Small intestine (tissue), 16 donors: ENCODE measurements at places on chromosomes 2 and 18.

- no peak for DNase-seq
These were observed 26.8 kb upstream of the LDLRAD4 start for GRCh38 chr18:13191779-13192178.

- no peak for DNase-seq
These were observed 292.5 kb downstream of the CNTNAP5 start for GRCh38 chr2:124317628-124318027.

DNA sequence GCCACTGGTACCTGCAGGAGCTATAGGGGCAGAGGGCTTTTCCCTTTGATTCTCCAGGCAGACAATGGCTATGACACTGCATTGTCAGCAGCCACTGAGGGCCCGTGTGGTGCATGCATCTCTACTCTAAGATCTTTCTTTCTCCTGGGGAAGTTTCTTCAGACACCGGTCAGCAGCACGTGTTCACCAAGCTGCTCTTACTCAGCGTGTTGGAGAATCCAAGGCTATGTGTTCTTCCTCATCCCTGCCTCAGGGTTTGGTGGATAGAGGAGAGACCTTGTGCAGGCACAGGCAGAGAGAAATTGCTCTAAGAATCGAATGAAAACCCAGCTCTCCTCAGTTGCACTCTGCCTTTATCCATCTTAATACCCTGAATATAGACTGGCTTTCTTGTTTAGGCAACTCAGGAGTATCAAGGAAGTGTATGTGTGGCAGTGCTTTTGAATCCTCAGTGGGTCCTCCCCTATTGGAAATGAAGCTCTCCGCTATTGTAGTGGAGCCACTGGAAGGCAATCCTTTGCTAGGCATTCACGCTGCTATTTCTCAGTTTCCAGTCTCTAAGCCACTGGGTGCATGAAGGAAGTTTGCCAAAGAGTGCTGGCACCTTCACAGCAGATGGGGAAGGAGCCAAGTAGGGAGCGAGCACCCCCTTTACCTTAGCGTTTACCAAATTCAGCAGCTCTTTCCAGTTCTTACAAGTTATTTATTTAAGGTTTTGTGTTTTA lies 86.9 kb upstream of the EML6 start:
- DNase-seq: no peak

DNA sequence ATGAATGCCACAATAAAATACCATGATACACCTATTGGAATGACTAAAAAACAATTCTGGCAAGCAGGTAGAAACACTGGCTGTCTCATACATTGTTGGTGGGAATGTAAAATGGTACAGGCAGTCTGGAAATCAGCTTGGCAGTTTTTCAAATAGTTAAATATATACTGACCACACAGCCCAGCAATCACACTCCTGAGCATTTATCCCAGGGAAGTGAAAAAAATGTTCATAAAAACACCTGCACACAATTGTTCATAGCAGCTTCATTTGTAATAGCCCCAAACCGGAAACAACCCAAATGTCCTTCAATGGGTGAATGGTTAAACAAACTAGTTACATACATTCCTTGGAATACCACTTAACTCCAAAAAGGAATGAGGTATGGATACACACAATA lies 137.2 kb downstream of the TFCP2L1 start:
- DNase-seq: no peak

- no peak for DNase-seq
These were observed 57.1 kb downstream of the OXER1 start for GRCh38 chr2:42706836-42707235.

DNA sequence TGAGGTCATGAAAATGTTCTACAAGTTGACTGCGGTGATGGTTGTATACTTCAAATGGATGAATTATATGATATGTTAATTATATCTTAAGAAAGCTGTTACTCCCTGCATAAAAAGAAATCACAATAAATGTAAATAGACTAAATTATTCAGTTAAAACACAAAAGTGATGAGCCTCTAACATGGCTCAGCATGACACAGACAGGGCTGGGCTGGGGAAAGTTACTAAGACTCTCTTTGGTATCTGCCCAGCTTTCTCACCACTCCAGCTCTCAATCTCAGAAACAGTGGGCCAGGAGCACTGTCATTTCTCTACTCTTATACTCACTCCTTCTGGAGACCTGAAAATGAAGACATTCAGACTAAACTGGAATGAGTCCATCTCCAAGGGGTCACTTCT lies 3.5 kb downstream of the CYP27C1 start:
- no peak for DNase-seq

GRCh38 chr2:112880696-112881095 lies 30.3 kb upstream of the IL37 start:
- DNase-seq: no peak

DNA sequence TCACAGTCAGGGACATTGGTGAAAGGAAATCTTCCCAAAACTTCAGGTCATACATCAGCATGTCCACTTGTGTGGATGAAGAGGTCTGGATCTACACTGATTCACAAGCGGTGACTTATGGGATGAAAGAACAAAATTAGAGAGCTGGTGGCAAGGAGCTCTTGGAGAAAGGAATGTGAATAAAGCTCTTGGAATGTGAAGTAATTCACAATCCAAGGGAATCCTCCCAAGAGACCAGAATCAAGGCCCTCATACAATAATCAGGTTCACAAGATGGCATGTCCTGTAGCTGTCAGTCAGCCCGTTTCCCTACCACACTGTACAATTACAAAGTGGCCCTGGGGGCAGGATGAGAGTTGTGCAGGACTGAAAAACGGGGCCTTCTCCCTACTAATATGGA lies 96.2 kb downstream of the MRPS9 start:
- DNase-seq: no peak

DNA sequence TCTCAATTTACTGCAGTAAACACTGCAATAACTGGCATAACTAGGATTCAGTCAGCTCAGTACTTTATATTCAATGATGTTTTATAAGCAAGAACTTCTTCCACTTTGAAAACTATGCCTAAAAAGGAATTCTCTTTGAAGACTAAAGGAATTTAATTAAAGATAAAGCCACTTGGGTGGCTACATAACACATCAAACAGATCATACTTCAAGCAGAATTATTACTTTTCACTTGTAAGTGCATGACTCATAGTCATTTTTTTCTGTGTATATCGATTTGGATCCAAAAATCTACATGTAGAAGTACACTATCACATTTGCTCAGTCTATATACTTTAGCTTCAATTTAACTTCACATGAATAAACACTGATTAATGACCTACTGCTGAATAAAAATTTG lies 4.0 kb downstream of the KANSL1L start:
- DNase-seq: no peak

- no peak for DNase-seq
These were observed 218.2 kb upstream of the RAB12 start for GRCh38 chr18:8391068-8391467.

DNA sequence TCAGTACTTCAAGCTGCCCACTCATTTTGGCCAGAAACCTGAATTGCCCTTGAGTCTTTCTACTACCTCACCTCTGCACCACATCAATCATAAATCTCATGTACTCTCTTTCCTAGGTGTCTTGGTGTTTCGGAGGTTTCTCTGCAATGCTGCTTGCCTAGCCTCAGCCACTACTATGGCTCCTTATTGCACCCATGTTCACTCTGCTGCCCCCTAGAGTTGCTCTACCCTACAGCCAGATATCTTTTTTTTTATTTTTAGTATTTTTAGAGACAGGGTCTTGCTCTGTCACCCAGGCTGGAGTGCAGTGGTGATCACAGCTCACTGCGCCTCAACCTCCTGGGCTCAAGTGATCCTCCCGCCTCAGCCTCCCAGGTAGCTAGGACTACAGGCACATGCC lies 413.0 kb downstream of the PTPRM start:
- DNase-seq: no peak

- no peak for DNase-seq
These were observed 356.8 kb downstream of the PLCL1 start for GRCh38 chr2:198161151-198161550.

- DNase-seq: no peak
These were observed 281.1 kb upstream of the COL3A1 start for GRCh38 chr2:188693111-188693510.

DNA sequence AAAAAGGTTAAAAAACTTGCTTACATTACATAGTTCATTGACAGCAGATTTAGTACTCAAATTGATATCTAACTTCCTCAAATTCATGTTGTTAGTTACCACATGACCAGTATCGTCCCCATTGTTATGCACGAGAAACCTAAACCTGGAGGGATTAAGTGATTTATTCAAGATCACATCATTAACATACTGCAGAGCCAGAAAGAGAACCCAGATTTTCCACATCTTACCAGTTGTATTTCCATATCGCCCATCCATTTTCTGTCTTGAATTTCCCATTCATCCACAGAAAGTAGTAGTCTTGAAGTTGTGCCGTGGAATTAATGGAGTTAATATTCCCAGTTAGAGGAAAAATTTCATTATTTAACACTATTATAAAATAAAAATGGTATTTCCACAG lies 512.0 kb downstream of the METTL4 start:
- DNase-seq: no peak

DNA sequence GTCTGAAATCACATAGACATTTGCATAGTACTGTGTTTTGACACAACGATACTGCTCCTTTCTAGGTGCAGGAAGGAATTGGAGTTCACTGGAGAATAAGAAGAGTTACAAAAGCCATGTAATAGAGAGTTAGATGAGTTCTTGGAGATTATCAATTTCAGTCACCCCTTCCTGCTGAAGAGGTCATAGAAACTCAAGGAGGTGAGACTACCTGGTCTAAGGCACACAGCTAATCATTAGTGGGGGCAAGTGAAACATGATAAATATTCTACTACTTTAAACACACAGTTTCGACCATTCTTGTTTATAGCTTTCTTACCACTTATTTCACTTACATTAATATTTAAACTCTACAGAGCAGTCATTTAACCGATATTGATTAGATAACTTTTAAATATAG lies 286.9 kb upstream of the NXPH2 start:
- no peak for DNase-seq

GRCh38 chr2:232623768-232624765 lies 9.3 kb upstream of the EFHD1 start:
- no peak for DNase-seq

DNA sequence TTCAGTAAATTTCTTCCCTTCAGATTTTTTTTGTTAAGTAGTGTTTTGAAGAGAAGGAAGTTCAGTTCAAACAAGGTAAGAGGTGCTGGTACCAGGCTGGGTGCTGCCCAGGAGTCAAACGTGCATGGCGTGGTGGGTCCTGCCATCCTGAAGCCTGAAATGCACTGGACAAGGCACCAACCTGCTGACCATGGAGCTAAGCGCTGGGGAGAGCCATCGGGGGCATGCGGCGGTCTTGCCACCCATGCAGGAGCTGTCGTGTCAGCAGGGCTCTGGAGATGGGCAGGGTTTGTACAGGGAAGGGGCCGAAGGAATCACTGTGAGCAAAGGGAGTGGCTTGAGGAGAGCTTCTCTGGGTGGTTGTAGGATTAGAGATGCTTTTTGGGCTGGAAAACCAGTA lies 126.6 kb downstream of the GBX2 start:
- DNase-seq: no peak

DNA sequence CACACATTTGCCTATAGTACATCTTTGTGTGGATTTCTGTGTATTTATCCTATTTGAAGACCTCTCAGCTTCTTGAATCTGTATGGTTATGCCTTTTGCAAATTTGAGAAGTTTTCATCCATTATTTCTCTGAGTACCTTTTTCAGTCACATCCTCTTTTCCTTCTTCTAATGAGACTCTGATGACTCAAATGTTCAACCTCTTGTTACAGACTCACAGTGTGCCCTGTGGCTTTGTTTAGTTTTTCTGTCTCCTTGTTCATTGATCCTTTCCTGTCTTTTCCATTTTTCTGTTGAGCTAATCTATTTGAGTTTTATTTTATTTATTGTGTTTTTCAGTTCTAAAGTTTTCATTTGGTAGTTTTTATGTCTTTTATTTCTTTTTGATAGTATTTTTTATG lies 87.0 kb upstream of the LRP1B start:
- DNase-seq: no peak

DNA sequence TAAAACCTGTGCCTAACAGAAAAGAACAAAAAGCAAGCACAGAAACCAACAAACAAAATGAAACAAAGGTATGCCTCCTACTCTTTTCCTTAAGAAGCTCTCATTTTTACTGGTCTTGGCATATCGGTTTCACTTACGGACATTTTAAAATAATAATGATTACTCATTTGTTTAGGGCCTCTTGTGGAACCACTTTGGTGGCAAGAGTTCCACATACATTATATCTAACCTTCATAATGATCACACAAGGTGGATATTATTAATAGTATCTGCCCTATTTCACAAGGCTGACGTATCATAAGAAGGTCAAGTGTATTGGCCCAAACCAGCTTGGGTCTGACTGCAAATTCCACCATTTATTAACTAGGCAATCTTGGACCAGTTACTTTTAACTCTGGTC lies 304.7 kb downstream of the TCF4 start:
- no peak for DNase-seq

DNA sequence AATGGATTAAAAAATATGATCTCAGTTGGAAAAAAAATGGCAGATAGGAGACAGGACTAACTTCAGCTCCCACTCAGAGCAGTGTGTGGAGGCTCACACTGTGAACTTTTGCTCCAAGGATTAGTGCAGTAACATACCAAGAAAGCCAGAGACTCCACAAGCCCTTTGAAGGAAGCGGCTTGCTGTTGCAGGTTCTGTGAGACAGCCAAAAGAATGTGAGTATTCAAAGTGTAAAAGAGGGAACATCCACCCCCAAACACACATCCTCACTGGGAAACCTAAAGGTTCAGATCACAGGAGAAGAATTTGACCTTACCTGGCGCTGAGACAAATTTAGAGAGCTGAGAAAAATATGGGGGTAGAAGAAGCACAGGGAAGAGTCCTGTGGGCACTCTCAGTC lies 77.5 kb downstream of the FAM171B start:
- DNase-seq: no peak

DNA sequence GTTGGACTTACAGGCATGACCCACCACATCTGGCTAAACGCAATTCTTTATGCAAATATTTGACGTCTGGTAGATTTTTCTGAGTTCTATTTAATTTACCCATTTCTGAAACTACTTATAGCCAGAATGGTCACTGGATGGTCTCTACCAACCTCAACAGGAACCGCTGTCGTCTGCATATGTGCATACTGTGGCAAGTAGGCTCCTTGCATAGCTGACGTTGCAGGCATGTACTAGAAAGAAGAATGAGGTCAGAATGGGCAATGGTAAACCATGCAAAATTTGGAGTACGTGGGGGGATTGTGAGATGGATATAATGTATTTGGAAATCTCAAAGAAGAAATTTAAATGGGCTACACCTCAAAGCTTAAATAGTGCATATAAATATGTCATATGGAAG lies 77.1 kb upstream of the ITGB6 start:
- DNase-seq: no peak

GRCh38 chr2:216372761-216373291 lies 543 bp upstream of the MARCHF4 start:
- no peak for DNase-seq

DNA sequence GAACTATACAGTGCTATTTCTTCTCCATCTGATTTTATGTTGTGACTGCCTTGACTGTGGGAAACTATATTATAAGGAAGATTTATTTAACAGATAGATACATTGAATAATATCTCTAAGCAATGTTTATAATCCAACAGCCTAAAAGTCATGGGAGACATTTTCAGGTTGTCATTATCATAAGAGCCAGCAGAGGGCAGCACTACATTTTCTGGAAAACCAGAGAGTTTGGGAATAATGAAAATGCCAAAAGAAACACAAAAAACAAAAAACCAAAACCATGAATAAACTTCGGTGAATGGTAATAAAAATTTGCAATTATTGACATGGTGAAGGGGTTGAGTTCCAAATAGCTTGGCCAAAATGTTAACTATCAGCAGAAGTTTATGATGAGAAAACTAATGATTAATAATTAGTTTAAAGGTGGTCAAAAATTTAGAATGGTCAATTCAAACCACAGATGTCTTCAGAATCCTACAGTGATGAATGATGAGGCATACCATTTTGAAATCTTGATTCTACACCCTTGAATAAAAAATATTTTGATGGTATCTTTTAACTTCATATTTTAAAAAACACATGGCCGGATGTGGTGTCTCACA lies 4.7 kb downstream of the EEF1B2 start:
- peak; percentile 32 for DNase-seq
